NCI-H2029 (cell line): ENCODE measurements at places on chromosomes 6 and 20.
A peak's percentile ranks its signal among the peaks of the same experiment; 100 is the strongest.

DNA sequence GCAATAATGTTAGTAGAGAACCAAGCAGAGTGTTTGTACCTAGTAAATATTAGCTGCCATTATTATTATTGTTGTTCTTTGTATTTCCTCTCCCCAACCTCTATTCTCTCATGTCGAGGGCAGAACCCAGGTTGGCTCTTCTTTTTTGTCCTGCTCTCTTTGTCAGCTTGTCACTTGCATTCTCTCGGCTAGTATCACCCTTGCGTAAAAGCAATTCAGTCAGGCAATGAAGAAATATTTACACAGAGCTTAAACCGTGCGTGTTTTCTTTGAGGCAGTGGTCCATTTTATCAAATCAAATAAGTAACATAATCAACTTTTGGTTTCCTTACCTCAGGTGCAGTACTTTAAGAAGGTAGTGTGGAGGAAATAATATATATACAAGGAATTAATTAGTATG lies 83.9 kb downstream of the TULP4 start:
- DNase-seq, result no peak

GRCh38 chr6:52576392-52577021 lies 353 bp downstream of the TRAM2 start:
- peak; percentile 55 for DNase-seq

DNA sequence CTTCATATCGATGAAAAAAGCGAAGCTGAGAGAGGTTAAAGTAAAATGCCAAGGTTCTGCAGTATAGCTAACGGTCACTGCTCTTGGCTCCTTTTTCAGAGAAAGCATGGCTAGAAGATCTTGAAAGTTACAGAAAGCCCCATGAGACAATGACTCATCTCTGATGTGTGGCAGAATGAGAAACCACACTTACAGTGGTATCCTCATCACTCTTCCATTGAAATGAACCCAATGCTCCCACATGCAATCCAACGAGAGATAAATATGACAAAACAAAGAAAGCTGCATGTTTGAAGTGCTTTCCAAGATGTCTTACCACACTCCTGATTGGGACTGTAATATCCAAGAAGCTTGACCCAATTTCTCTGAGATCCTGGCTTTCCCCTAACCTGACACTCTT lies 694.9 kb downstream of the PRKN start:
- no peak for DNase-seq

DNA sequence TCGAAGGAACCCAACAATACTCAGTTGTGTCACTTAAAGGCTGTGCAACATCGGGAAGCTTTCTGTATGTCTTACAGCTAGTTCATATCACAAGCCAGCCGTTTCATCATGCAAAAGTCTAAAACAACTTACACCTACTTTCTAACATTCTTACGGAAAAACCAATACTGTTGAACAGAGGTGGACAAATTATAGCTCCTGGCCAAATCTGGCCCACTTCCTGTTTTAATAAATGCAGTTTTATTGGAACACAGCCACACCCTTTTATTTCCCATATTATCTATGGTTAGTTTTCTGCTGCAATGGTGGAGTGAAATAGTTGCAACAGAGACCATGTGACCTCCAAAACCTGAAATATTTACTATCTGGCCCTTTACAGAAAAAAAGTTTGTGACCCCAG lies 46.6 kb downstream of the MYB start:
- no peak for DNase-seq

DNA sequence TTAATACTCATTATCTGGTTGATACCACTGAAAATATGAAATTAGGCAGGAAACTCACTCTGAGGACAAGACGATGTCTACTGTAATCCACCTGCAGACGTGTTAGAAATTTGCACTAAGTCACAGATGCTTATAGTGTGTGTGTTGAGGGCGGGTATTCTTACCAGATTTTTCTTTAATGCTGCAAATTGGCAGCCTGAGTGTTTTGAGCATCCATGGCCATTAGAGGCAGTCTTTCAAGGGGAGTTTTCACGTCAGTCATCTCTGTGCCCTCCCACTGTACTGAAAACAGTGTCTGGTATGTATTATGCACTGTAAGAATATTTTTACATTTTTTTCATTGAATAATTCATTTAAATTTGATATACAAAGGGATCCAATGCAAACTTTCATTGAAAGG lies 266.5 kb upstream of the QKI start:
- no peak for DNase-seq

DNA sequence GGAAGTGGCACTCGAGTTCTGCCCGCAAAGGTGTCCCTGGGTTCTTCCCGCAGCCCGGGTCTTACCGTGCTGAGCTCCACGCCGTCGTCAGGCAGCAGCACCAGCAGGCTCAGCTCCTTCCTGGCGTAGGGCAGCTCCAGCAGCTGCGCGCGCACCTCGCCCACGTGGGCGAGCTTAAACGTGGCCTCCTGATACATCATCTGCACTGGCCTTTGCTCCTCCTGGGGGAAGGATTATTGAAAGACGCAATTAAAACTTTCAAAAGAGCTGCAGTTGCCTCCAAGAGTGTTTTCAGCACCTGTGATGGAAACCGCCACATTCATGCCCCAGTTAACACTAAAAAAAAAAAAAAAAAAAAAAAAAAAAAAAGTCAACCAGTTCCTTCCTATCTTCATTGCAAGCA lies 11.3 kb downstream of the SERPINB9 start:
- peak; percentile 82 for DNase-seq

DNA sequence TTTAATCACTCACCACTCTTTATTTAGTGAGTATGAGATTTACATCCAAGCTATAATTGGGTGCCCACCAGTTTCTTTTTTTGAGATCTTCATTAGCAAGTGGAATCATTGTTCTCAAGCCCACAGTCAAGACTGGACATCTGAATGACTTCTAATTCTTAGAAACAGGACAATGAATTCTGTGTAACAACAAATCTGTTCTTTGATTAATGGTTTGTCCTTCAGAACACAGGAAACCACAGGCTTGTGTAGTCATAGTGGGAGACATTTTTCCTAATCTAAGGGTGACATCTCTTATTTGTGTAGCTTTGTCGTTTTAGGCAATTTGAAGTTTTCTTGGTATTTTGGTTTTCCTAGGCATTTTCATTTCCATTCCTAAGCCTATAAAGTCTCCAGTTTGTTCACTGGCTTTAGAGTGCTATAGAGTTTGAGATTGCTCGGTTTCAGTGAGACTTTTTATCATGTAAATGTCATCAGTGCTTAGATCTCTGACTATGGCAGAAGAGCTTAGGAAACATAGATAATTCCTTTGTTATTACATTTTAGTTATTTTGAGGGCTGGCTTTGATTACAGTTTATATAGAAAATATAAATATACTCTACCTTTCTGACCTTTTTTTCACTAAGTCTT lies 903.9 kb upstream of the MAP3K7 start:
- DNase-seq, result no peak

- DNase-seq, result no peak
These were observed 81.6 kb upstream of the OPRM1 start for GRCh38 chr6:153957394-153957793.

DNA sequence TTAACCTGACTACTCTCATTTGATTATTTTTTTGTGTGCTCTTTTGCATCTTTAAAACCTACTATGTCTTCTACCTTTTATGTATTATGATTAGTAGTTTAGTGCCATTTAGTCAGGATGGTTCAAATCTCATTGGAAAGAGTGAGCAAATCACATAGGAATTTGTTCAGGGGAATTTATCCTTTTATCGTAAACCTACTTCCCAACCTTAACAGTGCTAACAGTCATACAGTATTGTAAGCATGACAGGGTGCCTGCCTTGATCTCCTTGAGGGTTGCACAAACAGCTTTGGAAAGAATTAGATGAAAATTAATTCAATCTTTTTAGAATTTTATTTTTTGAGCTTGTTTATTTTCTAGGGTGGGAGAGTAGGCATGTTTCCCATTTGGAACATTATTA lies 18.3 kb downstream of the RNF8 start:
- DNase-seq, result no peak

- DNase-seq, result no peak
These were observed 123.8 kb downstream of the BANF2 start for GRCh38 chr20:17823409-17824144.

GRCh38 chr6:112029045-112029822 lies 24.7 kb upstream of the CCN6 start:
- peak; percentile 49 for DNase-seq

GRCh38 chr20:36183155-36183944 lies 28.8 kb downstream of the EPB41L1 start:
- DNase-seq, result no peak

DNA sequence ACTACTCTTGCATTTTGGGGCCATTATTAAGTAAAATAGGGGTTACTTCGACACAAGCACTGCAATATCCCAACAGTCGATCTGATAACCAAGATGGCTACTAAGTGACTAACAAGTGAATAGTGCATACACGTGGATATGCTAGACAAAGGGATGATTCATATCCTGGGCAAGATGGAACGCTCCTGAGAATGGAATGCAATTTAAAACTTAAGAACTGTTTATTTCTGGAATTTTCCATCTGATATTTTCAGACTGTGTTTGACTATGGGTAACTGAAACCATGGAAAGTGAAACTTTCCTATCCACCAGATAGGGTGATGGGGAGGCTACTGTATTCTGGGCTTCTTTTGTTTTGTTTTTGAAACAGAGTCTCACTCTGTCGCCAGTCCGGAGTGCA lies 66.5 kb downstream of the ILRUN start:
- DNase-seq, result no peak

DNA sequence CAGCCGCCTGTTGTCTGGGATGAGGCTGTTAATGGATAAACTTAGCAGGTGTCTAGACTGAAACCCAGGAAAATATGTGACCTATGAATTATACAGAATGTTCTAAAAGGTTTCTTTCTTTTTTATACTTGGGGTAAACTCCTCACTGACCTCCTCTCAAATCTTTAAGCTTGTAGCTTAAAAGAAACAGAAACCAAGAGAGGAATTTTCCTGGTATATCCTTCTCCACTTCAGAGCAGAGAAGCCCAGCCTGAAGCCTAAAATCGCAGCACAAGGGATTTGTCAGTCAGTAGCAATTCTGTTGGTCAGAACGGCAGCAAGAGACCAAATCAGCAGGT lies 99.4 kb upstream of the RIPOR2 start:
- DNase-seq, result no peak

GRCh38 chr6:1958257-1958656 lies 287.1 kb downstream of the GMDS start:
- no peak for DNase-seq

DNA sequence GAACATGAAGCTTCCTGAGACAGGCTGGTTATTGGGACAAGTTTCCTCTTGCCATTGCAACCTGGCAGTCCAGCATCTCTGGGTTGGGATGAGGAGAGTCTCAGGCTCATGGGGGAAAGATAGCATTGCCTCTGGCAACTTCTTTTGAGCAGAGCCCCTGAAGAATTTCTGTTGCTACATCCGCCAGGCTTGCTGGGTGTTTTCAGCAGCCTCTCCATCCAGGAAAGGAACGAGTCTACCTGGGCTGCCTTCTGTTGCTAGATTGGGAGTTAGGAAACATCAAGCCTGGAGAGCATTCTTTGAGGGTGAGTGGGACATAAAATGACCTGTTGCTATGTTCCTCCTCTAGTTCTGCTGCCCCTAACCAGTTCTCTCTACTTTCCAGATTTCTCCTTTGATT lies 313.5 kb downstream of the RFPL4B start:
- no peak for DNase-seq

- DNase-seq, result no peak
These were observed 46.2 kb upstream of the RNGTT start for GRCh38 chr6:89009624-89010059.

- peak; percentile 14 for DNase-seq
These were observed 94.8 kb downstream of the BTBD3 start for GRCh38 chr20:12012241-12013222.

DNA sequence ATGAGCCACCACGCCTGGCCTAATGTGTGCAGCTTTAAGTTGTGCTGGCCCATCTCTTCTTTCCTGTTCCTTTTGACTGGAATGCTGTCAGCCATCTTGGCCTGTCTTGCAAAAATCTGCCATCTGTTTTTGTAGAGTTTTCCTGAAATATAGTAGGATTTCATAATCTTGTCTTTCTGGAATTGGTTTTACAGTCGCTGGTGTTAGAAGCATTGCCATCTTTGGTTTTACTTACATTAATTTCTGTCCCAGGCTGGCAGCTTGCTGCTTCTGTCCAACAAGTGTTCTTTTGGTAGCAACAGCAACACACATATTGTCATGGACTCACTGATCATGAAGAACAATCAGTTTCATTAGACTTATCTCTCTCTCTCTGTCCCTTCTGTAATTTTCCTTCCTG lies 29.1 kb upstream of the TULP1 start:
- DNase-seq, result no peak

DNA sequence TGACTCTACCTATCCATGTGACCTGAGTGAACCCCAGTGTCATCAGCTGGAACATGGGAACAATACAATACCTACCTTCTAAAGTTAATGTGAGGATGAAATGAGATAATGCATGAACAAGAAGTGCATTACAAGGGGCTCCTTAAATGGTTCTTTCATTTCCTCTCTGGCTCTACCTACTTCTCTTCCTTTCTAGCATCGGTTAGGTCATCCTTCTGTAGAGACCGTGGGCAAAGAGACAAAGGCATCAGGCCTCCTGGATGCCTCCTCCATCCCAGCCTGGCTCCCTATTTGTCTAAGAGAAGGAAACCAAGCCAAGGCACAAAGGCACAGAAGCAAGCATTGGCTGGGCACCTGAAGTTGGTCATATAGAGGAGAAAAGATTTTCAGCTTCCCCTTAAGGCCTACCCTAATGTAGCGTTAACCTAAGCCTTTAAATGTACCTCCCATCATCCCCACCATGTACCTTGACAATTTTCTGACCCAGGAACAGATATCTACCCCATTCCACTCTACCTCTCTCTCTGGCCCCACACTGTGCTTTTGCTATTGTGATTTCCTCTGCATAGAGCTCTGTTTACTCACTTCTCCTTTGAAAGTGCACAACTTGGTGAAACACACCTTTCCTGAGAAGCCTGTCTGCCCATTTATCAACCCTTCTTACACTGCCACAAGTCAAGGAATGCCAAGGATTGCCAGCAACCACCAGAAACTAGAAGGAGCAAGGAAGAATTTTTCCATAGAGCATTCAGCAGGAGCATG lies 86.6 kb downstream of the GCLC start:
- DNase-seq, result no peak

GRCh38 chr20:25464501-25465242 lies 57.2 kb downstream of the GINS1 start:
- DNase-seq, result no peak

GRCh38 chr6:167236239-167236571 lies 54.9 kb upstream of the UNC93A start:
- DNase-seq, result no peak

- no peak for DNase-seq
These were observed 2.4 kb downstream of the MICAL1 start for GRCh38 chr6:109453156-109453555.

- no peak for DNase-seq
These were observed 60.6 kb upstream of the ASIP start for GRCh38 chr20:34180460-34181120.

- DNase-seq, result no peak
These were observed 97.4 kb downstream of the IRF4 start for GRCh38 chr6:489001-489400.

GRCh38 chr6:151313066-151313491 lies 73.3 kb downstream of the AKAP12 start:
- DNase-seq, result peak; percentile 73

GRCh38 chr6:2471472-2471871 lies 226.1 kb upstream of the GMDS start:
- peak; percentile 86 for DNase-seq
